ENCODE measurements at places on chromosomes 16 and 17.
A peak's percentile ranks its signal among the peaks of the same experiment; 100 is the strongest.

DNA sequence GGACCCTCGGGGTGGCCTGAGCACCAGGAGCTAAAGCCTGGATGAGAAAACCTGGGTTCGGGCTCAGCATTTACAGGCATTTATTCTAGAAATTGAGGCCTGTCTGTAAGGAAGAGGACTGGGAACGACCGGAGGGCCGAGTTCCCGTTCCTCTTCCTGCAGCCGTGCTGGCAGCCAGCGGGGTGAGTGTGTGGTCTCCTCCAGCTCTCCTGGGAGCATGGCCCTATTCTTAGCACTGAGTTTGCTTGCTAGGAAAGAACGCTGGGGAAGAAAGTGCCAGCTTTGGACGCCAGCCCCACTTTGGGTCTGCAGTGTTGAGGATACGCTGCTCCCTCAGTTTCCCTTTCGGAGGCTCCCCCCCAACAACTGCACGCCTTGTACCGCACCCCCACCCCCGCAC is 49.6 kb downstream of the MGAT5B start:
- no peak for DNase-seq

DNA sequence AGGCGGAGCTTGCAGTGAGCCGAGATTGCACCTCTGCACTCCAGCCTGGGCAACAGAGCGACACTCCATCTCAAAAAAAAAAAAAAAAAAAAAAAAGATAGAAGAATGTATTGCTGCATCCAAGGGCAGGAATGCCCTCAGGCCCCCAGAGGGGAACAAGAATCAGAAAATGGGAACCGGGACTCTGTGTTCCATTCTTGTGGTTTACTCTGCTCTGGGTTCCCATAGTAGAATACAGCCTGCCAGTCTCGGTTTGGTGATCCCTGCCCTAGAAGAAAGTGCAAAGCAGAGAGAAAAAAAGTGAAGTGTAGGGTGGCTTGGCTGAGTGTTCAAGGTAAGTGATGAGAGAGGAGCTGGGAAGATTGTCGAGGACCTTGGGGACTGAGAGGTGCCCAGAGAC is 27.4 kb upstream of the KDM6B start:
- DNase-seq, result no peak

- peak; percentile 77 for DNase-seq
Observed at GRCh38 chr17:17836818-17837379, at the start of gene SREBF1. Gene SREBF1, minus strand, starts transcription at chr17:17836986. Its CDS starts 169 bp downstream, at chr17:17836817.

GRCh38 chr17:77601054-77601979 is 357.2 kb upstream of the TNRC6C start:
- no peak for DNase-seq

- no peak for DNase-seq
Observed at GRCh38 chr17:40621578-40621977, 26.0 kb downstream of the SMARCE1 start.

DNA sequence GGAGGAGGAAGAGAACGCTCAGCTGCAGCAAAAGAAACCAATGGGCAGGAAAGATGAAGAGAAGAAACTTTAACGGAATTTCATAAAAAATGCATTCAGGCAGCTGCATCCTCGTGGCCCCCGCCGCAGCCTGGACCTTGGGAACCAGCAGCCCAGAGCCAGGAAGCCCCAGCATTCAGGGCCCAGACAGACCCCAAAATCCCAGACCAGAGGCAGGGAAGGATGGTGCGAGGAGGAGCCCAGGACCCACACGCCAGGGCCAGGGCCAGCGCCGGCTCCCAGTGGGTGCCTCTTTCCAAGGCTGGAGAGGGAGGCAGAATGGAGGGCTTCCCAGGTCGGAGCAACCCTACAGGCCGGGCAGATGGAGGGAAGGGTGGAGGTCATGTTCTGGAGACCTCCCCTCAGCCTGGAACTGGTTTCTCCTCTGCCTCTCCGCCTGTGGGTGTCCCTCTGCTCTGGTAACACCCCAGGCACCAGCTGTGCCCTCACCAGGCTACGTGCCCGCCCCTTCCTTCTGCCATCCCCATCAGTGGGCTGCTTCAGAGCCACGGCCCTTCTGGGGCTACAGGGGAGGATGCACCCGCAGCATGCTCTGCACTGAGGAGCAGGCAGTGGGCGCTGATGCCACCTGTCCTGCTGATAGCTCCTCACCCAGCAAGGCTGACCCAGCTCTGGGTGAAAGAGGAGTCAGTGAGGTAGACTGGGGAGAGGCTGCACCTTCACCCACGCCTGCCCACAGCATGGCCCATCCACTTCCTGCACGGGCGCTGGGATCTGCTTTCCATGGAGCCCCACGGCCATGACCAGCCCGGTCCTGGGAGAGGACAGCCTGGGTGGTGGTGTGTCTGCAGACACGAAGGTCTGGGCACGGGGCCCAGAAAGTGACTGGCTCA is 1.2 kb upstream of the MIF4GD start:
- no peak for DNase-seq

GRCh38 chr16:69904495-69905170 is 46.5 kb upstream of the CLEC18A start:
- no peak for DNase-seq

- DNase-seq, result no peak
Observed at GRCh38 chr16:82991966-82992675, 365.4 kb downstream of the CDH13 start.

DNA sequence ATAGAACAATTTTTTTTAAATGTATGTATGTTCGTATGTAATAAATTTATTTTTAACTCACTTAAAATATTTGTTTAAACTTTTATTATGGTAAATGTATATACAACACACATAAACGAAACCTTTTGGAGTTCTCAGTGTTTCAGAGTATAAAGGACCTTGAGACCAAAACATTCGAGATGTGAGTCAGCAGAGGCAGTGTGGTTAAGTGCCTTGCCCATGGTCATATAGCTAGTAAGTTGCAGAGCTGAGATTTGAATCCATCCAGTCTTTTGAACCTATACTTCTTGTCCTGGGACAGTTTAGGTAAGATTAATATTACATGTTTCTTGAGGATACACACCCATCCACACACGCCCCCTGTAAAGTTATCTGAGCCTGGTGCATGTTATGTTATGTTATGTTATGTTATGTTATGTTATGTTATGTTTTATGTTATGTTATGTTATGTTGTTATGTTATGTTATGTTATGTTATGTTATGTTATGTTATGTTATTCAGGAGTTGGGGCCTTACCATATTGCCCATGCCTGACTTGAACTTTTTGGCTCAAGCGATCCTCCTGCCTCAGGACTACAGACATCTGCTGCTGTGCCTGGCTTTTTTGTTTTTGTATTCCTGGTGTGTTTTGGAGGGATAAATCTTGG is 41.8 kb downstream of the TNRC6A start:
- no peak for DNase-seq

GRCh38 chr17:8739097-8739496 is 5.5 kb downstream of the CCDC42 start:
- no peak for DNase-seq

DNA sequence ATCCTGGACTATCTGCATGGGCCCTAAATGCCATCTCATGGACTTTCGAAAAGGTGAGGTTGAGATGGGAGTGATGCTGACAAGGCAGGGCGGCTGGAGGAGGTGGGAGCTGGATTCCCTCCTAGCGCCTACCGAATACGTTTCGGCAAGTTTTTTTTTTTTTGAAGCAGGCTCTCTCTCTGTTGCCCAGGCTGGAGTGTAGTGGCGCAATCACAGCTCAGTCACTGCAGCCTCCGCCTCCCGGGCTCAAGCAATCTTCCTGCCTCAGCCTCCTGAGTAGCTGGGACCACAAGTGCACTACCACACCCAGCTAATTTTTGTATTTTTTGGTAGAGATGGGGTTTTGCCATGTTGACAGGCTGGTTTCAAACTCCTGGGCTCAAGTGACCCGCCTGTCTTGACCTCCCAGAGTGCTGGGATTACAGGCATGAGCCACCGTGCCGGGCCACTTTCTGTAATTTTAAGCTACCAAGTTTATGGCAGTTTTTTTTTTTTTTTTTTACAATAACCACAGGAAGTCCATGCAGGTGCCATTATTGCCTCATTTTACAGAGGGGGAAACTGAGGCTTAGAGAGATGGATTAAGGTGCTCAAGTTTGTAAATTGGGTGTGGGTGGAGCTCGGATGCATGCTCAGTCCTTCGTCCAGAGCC is 246.4 kb downstream of the PRKCA start:
- no peak for DNase-seq

GRCh38 chr16:81650982-81651562 is 128.0 kb upstream of the PLCG2 start:
- no peak for DNase-seq

GRCh38 chr16:30947859-30948666 is 805 bp upstream of the ORAI3 start:
- peak; percentile 35 for DNase-seq

DNA sequence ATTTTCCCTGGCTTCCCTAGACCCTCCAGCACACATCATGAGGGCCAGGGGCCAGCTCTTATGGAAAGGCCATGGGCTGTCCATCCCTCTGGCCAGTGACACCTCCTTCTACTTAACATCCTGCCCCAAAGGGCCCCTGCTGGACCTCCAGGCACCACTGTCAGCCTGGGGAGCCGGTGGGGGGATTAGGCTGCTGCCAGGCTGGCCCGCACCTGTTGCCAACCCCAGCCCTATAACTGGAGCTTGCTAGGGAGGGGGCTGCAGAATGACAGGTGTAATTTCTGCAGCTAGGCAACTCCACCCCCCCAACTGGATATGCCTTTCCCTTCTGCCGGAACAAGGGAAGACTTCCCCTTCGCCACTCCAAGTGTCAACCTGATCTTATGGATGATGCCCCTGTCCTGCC is 12.5 kb downstream of the RARA start:
- no peak for DNase-seq

- DNase-seq, result no peak
Observed at GRCh38 chr17:71870546-71870862, 250.3 kb upstream of the SOX9 start.

DNA sequence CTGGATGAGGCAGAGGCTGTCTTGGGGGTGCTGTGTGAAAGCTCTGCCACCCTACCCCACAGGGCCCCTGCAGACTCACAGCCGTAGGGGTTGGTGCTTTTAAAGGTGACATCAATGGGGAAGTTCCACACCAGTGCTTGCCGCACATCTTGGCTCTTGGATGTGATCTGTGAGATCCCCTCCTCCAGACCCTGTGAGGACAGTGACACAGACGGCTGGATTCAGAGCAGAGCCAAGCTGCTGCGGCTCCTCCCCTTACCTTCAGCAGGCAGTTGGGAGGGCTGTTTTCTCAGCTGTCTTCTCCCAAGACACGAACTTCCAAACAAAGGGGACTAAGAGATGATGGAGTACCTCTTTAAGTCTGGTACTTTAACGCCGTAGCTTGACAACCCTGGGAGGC is 4.8 kb downstream of the B9D1 start:
- no peak for DNase-seq

DNA sequence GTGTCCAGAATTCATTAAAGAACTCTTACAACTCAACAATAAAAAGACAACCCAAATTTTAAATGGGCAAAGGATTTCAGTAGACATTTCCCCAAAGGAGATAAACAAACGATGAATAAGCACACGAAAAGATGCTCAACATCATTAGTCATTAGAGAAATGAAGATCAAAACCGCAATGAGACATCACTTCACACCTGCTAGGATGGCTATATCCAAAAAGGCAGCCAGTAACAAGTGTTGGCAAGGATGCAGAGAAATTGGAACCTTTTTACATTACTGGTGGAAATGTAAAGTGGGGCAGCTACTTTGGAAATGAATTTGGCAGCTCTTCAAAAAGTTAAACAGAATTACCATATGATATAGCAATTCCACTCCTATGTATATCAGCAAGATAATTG is 42.0 kb downstream of the PITPNM3 start:
- DNase-seq, result no peak

- peak; percentile 55 for DNase-seq
Observed at GRCh38 chr17:77456271-77456950, 315.6 kb downstream of the SEC14L1 start.

DNA sequence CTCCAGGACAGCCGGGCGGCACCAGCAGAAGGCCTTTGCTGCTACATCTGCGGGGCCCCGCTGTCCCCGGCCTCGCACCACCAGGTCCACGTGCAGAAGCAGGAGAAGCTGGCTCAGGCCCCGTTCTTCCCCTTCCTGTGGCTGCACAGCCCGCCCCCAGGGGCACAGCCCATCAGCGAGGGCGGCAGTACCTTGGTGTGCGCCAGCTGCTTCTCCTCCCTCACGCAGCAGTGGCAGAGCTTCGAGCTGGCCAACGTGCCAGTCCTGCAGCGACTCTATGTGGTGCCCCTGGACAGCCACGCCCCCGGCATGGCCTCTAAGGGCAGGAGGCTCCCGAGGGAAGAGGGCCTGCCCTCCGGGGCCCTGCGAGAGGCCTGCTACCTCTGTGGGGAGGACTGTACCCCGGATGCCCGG is 58.3 kb upstream of the CIBAR2 start:
- DNase-seq, result no peak

GRCh38 chr16:58026139-58026704 is 668 bp downstream of the MMP15 start:
- peak; percentile 33 for DNase-seq

DNA sequence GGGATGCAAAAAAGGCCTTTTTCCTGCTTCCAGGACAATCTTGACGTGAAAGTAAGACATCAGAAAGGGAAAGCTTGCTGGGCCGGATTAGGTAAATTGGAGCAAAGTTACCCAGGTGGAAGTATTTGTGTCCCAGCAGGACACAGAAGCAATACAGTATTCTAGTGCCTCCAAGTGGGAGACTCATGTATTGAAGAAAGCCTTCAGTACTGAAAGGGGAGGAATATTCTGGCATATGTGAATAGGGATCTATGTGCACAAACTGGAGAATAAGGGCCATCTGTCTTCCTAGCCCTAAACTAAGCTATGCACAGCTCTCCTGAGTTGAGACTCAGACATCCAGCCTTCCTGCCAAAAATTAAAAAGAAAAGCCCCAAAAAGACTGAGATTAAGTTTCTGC is 327.3 kb upstream of the CDH8 start:
- no peak for DNase-seq

- DNase-seq, result peak; percentile 21
Observed at GRCh38 chr17:19237389-19238166, 412 bp downstream of the EPN2 start.

DNA sequence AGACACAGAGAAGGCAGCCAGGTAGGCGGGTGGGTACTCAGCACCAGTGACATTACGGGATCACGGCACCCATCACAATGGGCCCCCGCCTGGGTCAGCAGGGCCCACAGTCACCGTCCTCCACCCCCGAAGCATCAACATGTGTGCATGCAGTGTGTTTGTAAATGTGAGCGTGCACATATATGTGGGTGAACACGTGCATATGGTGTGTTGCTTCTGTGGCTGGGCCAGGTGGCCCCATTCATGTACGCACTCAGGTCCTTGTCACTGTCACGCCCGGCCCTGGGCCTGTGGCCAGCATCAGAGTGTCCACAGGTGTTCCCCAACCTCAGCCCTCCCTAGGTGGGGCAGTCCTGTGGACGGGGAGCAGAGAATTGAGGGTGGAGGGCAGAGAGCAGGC is 37.1 kb downstream of the TNFRSF13B start:
- DNase-seq, result peak; percentile 13

- DNase-seq, result peak; percentile 48
Observed at GRCh38 chr17:70168044-70168976, 1.0 kb upstream of the KCNJ2 start.

DNA sequence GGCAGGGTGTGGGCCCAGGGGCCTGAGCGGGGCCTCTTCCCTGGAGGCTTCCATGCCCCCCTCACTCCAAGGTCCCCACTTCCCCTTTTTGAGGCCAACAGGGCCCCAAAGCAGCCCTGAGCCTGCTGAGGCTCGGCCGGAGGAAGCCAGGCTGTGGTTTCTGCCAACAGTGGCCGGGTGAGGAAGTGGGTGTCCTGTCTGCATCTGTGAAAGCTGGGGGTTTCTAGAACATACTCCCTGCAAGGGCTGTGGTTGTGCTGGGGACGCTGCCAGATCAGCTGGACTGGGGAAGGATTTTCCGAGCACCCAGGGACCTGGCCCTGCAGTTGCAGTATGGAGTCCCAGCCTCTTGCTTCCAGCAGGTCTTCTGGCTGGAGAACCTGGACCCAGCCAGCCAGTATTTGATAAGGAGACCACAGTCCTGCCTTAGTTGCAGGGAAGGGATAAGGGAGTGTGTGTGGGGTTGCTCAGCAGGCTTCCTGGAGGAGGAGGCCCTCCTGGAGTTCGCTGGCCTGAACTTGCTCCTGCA is 15.7 kb downstream of the ADCY7 start:
- peak; percentile 75 for DNase-seq

Measured in activated naive CD4-positive, alpha-beta T cell treated with anti-CD3 and anti-CD28 coated beads, Interleukin-2, amount 10 ng/mL, durations not matched to agents 7 days and 5 days (primary cell).